ENCODE measurements at places on chromosomes 3 and 15.

- DNase-seq = no peak
These were observed 7.4 kb upstream of the PCOLCE2 start for GRCh38 chr3:142896201-142896755.

DNA sequence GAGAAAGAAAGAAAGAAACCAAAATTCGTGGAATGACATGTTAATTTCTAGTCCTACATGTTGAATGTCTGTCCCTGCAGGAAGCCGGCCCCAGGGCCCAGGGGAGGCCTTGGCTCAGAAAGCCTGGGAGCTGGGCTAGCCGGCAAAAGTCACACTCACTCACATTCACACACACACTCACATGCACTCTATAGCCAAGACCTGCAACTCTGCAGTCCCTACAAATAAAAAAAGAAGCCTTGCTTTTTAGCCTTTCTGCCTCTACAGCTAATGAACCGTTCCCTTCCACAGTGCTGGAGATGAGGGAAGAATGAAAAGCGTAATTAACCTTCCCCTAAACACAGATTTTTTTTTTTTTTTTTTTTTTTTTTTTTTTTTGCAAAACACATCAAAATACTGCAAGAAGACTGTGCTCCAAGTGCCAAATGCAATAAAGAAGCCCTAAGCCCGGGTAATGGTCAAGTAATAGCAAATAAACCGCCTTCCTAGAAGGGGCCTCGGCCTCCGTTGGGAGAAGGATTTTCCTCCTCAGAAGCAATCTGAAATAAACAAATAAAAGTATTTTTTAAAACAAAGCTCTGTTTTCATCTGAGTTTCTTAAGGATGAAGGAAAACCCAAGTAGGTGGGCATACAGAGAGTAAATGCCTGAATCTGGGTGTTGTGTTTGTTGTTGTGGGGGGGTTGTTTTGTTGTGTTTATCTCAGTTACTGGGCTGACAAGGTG is 4.3 kb downstream of the MECOM start:
- DNase-seq = no peak

GRCh38 chr3:177626045-177626444 is 428.8 kb upstream of the TBL1XR1 start:
- DNase-seq = no peak

GRCh38 chr3:150237490-150237889 is 170.6 kb upstream of the TSC22D2 start:
- DNase-seq = no peak

DNA sequence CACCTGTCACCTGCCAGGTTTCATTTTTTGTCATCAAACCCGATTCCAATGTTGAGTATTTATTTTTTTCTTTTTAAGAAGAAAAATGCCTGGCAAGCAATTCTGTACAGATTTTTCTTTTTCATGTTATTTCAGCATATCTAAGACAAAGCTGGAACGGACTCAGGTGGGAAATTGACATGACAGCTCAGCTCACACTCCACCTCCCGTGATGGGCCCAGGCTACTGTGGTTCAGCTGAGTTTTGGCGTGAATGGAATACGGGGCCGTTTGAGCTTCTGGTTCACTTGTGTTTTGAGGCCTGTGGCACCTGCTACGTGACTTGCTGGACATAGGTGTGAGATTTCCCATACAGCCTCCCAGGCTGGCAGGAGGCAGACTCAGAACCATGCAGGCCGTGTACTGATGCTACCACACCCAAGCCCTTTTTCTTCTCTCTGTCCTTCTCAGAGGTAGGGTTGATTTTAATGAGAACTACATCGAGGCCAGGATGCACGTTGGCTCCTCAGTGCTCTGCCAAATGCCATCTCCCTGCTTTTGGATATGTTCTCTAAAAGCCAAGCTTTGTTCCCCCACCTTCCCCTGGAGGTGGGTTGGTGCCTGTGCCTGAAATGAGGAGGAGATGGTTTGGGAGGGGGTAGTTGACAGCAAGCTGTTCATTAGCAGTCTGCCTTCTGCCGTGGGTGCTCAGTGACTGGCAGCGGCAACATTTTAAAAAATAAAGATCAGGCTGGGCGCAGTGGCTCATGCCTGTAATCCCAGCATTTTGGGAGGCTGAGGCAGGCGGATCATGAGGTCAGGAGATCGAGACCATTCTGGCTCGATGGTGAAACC is 48.7 kb downstream of the TRAK1 start:
- no peak for DNase-seq

GRCh38 chr15:36978126-36978525 is 122.2 kb downstream of the MEIS2 start:
- DNase-seq = no peak

DNA sequence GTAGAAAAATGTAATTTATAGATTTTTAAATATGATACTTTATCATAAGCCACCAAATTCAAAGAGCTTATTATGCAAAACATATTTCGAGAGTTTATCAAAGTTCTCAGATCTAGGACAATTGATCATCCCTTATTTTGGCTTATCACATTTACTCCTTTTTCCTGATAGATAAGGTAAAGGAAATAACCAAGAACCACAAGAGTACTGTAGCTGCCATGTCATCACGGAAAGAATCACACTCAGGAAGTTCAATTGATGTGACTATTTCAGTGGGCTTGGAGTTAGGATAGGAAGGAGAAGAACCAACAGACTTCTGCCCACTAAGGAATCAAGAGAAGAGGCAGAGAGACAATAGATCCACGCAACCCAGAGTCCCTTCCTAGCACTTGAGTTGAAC is 142.7 kb upstream of the TMCO5A start:
- no peak for DNase-seq

- DNase-seq = no peak
These were observed 33.6 kb downstream of the RAF1 start for GRCh38 chr3:12630292-12630691.

- no peak for DNase-seq
These were observed 286.4 kb downstream of the LRTM1 start for GRCh38 chr3:54641226-54642014.

GRCh38 chr15:47944637-47945288 is 176.0 kb upstream of the SLC24A5 start:
- no peak for DNase-seq

DNA sequence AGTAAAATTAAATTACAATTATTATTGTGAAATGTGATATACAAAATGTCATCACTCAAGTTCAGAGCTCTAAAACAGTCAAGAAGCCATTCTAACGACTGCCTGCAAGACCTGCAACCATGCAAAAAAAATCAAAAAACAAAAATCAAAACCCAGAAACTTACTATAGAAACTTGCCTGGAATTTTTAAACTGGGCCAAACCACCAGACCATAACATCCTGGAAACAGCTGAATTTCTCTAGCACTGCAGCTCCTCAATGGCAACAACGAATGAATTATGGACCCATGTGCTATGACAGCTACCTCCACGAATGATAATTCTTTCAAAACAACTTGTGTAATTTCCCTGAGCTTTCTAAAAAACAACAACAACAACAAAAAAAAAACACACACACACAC is 130.0 kb upstream of the KCNMB2 start:
- no peak for DNase-seq

DNA sequence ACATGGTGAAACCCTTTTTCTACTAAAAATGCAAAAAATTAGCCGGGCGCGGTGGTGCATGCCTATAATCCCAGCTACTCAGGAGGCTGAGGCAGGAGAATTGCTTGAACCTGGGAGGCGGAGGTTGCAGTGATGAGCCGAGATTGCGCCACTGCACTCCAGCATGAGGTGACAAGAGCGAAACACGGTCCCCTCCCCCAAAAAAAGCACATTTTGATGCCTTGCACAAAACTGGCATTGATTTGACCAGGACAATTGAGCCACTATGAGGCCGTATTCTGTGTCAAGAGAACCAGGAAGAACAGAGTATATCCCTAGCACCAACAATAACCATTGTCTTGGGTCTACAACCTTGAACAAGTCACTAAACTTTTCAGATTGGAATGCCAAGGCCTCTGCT is 50.6 kb downstream of the SH3BP5 start:
- DNase-seq = no peak

DNA sequence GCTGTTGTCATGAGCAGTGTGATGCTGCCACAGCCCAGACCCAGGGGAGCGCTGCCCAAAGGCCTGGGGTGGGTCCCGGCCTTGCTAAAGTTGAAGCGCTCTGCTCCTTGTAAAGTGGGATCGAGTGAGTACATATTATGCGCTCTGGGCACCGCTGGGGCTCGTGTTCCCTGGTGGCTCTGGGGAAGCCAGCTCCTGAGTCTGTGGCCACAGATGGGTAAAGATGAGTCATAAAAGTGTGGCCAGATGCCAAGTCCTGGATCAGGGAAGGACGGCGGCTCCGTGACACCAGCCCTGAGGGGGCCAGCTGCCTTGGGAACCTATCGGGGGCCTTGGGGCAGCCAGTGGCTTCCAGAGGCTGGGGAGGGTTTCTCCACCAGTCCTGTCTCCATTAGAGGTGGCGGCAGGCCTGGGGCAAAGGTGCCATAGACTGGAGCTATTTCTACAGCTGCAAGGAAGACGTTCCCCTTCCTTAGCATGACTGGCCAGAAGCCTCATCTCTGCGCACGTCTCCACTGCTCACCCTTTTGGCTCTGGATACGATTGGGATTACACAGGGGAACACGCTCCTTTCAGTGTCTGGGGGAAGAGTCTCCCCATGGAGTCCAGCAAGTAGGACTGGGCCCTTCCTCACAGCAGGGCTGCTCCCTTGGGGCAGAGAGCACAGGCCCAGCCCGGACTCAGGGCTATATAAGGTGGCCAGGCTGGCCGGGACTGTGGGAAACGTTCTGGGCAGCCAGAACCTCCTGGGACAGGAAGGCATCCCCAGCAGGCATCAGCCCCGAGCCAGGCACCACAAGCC is 1.2 kb upstream of the ITIH4 start:
- no peak for DNase-seq

DNA sequence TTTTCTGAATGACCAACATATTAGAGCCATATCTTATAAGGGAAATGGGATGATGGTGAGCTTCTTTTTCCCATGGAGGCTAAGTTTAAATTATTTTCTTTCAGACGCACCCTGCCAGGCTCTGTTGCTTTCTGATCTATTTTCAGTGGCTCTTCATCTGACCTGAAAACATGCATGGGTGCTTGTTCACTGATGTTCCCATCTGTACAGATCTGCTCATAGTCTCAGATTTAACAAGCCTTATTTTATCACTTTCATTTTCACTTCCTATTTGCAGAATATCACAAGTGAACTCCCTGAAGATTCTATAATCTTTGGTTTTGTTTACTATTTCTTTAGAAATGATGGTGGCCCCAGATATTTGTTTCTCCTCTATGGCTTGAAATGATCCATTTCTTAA is 31.1 kb upstream of the SUCLG2 start:
- no peak for DNase-seq

GRCh38 chr15:100972975-100973350 is 53.8 kb downstream of the LRRK1 start:
- no peak for DNase-seq

- DNase-seq = no peak
These were observed 74.4 kb downstream of the DLG1 start for GRCh38 chr3:197224034-197224444.
